ENCODE measurements at places on chromosomes 7 and 10.

DNA sequence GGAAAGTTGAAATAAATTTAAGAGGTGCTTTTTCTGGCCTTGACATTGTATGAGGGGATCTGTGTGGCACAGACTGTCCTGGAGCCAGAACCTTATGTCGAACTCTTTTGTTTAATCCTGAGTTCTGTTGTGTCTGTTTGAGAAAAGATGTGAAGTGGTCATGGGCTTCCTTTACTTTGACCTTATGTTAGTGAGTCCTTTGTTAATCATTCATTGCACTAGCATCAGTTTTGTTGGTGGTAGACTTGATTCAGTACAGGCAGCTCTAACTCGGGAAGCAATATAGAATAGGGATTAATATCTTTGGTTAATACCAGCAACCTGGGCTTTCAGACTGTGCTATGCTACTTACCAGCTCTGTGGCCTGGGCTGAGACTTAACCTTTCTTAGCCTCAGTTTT, 123.9 kb upstream of the FZD1 start:
- no peak for DNase-seq

DNA sequence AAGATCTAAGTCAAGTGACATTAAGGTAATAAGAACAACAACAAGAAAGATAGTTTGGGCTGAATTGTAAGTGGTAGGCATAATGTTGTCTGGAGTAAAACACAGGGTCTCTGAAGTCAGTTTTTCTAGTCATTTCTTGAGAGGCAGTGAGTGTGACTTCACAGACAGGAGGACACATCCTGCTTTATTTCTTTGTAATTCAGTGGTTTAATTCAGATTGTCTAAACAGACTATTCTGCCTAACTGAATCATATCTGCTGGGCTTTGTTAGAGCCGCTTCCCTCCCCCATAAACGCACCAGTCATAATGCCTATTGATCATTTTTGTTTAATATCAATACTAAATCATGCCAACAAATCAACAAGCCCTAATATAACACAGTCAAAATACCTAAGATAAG, 46.8 kb downstream of the AGK start:
- DNase-seq = no peak

DNA sequence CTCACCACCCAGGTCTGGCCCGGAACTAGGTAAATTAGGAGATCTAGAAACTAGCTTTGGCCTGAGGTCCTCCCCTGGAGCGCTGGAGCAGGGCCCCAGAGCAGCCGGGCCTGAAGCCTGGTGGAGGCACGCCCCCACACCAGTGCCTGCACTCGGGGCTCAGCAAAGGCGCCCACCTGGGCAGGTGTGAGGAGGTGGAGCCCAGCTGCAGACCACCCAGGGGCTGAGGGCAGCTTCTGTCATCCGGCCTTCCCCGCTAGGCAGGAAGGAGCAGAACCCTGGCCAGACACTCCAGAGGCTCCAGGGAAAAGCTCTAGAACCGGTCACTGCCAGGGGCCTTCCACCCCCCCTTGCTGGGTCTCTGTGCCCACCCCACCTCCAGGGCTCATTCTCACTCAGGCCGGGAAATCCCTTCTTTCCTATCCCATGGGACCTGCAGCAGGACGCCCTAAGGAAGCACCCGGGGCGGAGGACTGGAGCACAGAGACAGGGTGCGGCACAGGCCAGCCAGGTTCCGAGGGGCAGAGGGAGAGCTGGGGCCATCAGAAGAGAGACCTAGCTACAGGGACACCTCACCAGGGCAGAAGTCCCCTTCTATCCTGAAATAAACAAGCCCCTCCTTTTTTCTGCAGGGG, 161.2 kb downstream of the NRF1 start:
- DNase-seq = no peak

- no peak for DNase-seq
These were observed 3.4 kb downstream of the PHF14 start for GRCh38 chr7:10977113-10977512.

DNA sequence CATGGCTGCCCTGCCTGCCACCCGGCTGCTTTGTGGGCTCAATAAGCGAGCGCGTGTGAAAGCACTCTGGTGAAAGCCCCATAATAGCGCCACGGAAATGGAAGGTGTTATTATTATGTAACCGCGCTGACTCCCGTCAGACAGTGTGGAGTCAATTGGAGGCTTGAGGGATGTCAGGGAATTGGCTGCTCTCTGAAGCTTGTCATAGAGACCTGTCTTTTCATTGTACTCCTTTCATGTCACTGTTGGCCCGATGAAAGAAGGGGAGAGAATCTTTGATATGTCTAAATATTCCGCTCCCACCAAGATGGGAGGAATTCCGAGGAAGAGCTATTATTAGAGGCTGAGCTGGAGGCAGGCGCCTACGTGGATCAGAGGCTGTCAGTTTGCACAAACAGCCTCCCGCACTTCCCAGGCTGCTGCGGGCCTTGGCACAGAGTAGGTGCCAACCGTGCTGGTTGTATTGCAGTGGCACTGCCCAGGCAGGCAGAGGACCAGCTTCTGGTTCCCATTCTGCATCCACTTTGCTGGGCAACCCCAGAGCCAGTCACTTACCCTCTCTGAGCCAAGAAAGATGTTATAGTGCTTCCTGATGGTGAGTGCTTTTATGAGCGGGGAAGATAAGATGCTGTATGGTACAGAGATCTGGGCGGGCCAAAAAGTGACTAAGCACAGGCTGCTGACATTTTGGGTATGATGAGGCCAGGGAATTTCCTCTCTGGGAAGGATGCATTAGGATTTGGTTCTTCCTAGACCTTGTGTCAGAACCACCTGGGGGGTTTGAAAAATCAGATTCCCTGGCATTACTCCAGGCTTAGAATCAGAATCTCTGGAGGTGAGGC, 151.4 kb downstream of the RPS24 start:
- no peak for DNase-seq

GRCh38 chr10:21363092-21363730, 162.3 kb downstream of the SKIDA1 start:
- no peak for DNase-seq

- no peak for DNase-seq
These were observed 267.1 kb downstream of the ARL4A start for GRCh38 chr7:12954380-12955033.

GRCh38 chr7:33210958-33211357, 81.6 kb downstream of the BBS9 start:
- no peak for DNase-seq

GRCh38 chr7:137325927-137326326, 17.6 kb downstream of the PTN start:
- no peak for DNase-seq

DNA sequence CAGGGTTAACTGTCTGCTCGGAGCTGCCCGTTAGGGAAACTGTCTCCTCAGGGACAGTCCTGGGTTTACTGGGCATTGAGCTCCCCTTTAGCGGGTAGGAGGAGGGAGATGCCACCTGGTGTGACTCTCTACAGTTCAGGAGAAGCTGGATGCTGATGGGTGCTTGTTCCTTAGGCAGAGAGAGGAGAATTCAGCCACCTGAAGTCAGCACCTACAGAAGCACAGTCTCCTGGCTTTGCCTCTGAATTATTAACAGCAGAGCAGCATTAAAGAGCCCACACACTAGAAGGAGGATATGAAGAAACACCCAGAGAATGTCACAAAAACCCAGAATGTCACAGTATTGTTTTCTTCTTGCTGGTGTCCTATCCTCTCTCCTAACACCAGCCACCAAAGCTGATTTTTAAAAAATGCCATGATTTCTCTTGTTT, 696 bp downstream of the GIMAP4 start:
- DNase-seq = no peak

DNA sequence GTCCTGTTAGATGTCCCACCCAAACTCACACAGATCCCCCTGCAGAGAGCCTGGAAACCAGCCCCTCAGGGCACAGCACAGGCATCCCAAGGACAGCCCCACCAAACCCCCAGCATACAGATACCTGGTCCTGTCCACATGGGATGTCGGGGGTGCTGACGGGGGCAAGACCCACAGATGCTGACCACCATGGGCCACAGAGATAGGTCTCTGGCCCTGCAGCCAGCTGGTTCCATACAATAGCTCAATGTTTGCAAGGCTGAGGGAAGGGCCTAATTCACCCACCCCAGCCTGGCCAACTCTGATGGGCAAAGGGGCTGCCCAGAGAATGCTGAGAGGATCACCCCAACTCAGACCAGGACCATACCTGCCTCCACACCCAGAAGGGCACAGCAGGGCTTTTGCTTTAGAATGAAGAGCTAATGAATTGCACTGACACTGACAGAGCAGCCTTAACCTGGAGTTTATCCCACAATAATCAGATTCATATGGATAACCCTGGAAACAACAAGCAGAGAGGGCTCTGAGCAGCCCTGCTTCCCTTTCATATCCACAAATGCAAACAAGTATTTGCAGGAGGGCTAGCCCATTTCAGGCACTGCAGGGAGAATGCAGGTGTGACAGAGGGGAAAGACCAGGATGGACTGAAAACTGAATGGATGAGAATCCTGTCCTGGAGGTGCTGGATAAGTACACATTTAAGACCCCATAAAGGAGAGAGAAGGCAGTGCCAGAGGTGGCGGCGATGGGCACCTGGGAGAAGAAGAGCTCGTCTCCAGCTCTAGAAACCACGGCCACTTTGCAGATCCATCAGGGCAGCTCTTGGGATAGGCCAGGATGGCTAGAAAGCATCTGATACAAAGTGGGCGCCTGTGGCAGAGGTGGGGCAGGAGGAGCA, 126.7 kb downstream of the TNS3 start:
- no peak for DNase-seq

GRCh38 chr10:93799155-93799708, 41.5 kb downstream of the LGI1 start:
- DNase-seq = no peak

- no peak for DNase-seq
These were observed 780.2 kb downstream of the MAGI2 start for GRCh38 chr7:78673272-78673671.

DNA sequence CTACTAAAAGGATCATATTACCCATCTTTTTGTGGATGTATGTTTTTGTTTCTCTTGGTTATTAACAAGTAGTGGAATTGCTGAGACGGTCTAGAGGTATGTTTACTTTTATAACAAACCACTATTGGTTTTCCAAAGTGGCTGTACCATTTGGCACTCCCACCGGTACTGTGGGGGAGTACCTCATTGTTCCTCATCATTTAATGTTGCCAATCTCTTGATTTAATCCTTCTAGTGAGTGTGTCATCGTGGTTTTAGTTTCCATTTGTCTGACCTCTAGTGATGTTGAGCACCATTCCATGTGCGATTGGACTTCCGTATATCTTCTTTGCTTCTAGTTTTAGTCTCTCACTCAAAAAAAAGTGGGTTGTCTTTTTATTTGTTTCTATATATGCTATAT, 50.4 kb downstream of the RBM33 start:
- DNase-seq = no peak

GRCh38 chr10:76487582-76487981, 1056.2 kb downstream of the LRMDA start:
- no peak for DNase-seq

GRCh38 chr10:81564143-81564542, 310.9 kb upstream of the NRG3 start:
- DNase-seq = no peak

DNA sequence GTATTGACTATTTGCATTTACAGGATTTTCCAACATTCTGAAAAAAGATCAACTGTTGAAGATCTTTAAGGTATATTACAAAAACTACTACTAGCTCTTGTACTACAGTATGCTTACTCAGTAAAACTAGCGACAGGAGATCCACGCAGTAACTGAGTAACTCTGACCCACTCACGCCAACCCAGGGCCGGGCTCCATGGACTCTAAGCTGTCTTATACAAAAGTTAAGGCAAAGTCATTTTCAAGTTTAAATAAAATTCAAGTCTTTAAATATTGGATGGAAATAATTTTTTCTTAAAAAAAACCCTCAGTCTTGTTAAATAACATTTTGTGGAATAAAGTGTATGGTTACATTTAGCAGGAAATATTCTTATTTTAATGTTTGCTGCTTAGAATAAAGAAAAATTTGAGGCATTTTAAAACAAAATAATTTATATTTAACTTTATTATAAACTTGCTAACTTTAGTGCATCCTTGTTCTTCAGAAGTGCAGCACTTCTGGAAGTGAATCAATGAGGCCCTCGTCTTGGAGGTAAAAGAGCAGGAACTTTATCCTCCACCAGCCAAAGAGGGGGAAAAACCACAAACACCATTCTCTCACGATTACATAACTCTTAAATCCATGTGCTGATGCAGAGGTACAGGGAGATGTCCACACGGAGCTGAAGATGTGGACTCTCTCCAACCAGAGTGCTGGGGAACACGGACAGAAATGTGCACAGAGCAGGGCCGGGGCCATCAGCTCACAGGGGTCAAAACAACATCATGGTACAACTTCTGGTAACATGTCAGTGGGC, 119.9 kb downstream of the LARP4B start:
- DNase-seq = no peak

GRCh38 chr7:17411922-17412321, 113.5 kb downstream of the AHR start:
- no peak for DNase-seq

GRCh38 chr7:111268941-111269340, 178.0 kb downstream of the LRRN3 start:
- DNase-seq = no peak

DNA sequence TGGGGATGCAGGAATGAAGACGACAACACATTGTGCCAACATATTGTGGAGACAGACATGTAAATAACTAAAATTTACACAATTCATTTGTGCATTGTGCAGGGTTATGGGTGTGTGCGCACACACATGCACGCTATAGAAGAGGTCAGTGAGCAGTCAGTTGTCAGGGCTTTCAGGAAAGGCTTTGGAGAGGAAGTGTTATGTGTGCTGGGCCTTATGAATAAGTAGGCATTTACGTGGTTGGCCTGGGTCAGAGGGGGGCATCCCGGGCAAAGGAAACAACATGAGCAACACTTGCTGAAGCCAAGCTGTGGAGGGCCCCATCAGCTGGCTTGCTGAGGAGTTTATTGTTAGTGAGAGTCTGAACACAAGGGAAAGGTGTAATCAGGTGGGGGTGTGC, 4.1 kb downstream of the PRXL2A start:
- no peak for DNase-seq

- no peak for DNase-seq
These were observed 172.3 kb upstream of the ADO start for GRCh38 chr10:62632071-62632809.

GRCh38 chr7:36154255-36155212, 1.5 kb downstream of the EEPD1 start:
- no peak for DNase-seq

GRCh38 chr10:114686013-114686412, 27.9 kb upstream of the ABLIM1 start:
- DNase-seq = no peak

DNA sequence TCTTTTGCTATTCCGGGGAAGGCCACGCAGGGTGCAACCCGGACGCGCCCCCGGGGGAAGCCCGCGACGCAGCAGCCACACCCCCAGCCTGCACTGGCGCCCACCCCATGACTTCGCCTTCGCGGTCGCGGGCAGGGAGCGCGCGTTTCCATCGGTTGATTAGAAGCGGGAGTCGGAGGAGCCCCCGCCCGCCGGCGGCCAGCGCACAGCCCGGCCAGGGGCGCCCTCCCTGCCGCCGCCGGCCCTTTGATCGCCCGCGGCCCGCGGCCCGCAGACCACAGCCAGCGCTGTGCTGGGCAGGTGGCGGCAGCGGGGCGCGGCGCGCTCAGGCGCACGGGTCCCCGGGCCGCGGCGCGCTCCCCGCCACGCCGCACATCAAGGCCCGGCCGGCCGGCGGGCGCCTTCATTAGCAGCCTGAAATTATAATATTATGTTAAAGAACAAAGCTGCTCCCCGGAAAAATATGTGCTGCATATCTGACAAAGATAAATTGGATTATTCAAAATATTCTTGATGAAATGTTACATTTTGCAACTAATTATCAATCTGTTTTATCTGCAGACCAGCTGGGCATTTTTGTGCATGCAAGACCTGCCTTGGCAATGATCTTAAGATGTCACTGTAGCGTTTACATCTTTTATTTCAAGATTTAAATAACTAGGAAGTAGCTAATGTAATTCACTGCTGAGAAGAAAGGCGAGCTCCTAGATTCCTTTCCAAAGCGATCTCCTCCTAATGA, 160.7 kb upstream of the MKI67 start:
- DNase-seq = no peak
